ENCODE measurements at places on chromosomes 7 and 10.

DNA sequence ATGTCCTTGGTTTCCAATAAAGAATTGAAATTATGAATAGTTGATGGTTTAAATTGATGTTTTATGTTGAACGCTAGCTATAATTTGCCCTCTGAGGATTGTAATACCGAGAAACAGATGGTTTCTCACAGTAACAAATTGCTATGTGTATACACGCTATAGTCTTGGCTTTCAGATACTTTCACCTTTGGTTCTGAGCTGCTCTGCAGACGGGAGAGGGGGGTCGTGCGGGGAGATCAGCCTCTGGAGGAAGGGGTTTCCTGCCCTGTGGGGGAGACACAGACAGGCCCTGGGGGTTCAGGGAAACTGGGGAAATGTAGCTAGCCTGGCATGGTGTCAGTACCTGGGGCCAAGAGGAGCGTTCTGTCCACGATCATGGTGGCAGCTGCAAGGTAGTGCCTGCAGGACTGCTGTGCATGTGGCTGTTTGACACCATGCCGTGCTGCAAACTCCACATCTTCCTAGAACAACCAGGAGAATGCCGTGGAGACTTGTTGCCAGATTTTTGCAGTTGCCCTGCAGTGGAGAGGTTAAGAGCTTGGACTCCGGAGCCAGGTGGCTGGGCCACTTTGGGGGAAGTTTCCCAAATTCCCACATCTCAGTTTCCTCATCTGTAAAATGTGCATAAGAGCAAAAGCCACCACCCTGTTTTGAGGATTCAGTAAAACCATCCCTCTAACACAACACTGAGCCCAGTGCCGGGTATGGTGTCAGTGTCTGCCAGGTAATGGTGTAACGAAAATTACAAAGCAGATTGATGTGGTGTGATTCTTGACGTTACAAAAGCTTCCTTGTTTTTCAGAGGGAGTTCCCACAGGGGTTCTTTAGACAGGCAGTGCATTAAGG lies 167.9 kb downstream of the CUX1 start:
- no peak for DNase-seq

- no peak for DNase-seq
These were observed 168.3 kb upstream of the RNF32 start for GRCh38 chr7:156472267-156472666.

DNA sequence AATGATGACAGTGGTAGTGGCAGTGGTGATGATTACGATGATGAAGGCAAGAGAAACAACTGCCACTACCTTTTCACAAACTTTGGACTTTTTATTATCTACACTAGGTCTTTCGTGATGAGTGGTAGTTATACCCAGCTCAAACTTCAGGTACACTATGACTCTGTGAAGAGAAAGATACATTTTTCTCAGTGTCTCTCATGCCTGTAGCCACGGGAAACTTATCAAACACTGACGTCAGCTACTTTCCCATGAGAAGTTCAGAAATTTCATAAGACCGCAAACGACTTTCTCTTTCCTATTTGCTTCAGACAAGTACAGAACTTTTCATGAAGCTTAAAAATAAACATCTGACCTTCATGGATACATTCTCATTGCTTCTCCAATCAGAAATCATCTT lies 57.0 kb downstream of the CALD1 start:
- DNase-seq = no peak

DNA sequence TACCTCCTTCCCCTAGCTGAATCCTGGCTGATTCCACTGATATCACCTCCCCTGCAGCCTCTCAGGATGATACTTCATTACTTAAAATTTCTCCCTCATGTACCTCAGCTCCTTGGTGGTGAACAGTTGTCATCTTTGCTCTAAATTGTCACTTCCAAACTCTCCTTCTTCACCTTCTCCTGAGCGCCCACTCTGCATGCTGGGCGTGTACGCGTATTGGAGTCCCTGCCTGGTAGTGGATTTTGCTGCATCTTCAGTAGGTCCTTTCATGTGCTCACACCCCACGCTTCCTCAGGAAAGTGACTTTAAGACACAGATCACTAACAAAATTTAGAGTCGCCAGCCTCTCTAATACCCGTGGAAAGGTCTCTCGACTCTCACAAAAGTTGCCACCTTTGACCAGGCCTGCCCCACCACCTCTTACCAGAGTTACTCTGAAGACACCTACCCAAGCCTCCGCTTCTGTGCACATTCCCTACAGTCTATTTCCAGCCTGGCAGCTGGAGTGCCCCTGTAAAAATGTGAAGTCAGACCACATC lies 236.8 kb downstream of the FANK1 start:
- DNase-seq = no peak

GRCh38 chr7:82677493-82677892 lies 233.9 kb upstream of the CACNA2D1 start:
- no peak for DNase-seq

GRCh38 chr10:28548781-28549498 lies 16.0 kb downstream of the WAC start:
- DNase-seq = no peak

DNA sequence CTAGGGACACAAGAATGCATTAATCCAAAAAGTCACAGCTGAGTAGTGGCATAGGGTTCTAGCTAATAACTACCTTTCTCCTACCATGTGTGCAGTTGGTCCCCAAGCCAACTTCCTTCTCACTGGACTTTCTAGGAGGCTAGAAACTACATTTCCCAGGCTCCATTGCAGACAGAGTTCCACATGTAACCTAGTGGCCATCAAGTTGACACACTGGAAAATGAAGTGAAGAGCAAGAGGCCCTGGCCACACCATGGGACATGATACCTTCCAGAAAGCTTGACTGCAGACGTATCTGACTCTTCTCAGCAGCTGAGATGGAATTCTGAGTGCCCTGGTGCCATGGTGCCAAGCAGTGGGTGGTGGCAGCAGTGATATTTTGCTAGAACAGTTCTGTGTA lies 49.8 kb upstream of the TMEM273 start:
- DNase-seq = no peak

DNA sequence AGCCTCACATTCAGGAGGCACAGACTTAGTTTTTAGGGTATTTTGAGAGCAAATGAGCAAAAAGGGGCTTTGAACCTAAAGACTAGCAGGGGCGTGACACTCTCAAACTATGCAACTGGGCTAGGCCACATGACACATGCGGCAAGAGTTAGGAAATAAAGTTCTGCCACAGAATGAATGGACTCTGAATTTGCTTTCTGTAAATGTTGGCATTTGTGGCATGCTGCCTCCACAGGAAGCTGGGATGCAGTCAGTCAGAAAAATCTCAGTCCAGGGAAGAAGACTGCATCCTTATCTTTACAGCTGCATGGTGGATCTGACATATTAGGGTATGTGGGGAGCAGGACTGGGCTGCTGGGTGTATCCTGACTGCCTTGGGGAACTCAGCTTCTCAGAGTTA lies 181.0 kb downstream of the COBL start:
- no peak for DNase-seq

DNA sequence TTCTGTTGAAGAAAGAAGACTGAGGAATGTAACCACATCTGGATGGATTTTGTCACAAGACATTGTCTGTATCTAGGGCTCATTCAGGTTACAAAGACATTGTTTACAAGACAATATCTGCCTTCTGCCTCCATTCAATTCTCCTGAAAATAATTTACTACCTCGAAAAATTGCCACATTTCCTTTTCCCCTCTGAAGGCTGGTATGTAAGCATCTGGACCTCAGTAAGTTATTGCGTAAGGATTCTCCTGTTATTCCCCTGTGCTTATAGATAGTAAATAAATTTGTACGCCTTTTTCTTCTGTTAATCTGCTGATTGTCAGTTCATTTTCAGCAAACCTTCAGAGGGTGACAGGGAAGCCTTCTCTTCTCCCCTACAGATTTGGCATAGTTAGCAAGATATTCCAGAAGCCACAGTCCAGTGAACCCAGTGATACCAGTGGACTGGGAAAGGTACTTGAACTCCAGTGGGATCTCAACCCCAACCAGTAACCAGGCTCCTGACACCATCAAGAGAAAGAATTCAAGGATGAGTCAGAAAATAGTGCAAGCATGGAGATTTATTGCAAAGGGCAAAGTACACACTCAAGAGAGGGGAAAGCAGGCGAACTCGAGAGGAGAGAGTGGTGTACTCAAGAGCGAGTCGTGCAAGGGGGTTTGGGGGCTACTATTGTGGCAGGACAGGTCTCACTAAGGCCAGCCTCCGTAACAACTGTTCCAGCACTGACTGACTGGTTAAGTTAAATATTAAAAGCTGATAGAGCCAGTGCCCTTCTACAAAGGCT lies 706.9 kb upstream of the GHITM start:
- DNase-seq = no peak

DNA sequence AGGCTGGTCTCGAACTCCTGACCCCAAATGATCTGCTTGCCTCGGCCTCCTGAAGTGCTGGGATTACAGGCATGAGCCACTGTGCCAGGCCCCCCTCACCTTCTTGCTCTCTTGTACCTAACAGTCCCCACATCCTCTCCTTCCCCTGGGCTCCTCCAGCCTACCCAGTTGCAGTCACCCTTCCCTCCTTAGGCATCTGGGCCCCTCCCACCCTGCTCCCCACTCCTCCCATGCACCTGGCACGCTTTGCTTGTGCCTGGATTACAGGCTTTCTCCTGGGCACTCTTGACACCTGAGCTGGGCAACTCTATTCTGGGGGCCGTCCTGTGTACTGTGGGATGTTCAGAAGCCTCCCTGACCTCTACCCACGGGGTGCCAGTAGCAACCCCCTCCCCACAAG lies 3.0 kb downstream of the CLDN15 start:
- DNase-seq = no peak

- DNase-seq = no peak
These were observed 379.1 kb upstream of the GALNT17 start for GRCh38 chr7:70752794-70753241.

DNA sequence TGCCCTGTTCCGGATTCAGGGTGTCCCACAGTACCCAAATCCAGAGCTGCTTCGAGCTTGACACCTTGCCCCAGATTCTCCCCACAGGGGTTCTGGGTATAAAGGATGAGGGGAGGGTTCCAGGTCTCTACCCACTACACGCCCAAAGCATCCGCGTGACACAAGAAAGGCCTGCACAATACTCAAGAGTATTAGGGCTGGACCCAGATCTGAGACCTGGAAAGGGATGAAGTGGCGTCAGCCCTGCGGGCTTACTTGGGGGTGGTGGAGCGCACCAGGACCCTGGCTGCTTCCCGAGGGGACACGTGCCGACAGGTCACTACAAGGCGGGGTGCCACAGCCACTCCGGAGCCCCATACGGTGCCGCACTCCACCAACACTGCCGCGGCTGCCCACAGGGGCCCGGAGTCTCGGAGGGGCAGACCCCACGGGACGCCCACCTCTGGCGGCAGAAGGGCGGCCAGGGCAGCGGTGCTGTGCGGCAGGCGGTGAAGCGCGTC lies 1.3 kb downstream of the TYSND1 start:
- DNase-seq = no peak

- DNase-seq = no peak
These were observed 151.1 kb downstream of the SEM1 start for GRCh38 chr7:96558530-96558929.
